Thymus (tissue), 14 donors: ENCODE measurements at places on chromosomes 6 and 20.
A peak's percentile ranks its signal among the peaks of the same experiment; 100 is the strongest.

- DNase-seq: no peak
Observed at GRCh38 chr6:4599924-4600323, 176.3 kb upstream of the CDYL start.

GRCh38 chr20:3930265-3931206 lies 41.3 kb downstream of the PANK2 start:
- no peak for DNase-seq

DNA sequence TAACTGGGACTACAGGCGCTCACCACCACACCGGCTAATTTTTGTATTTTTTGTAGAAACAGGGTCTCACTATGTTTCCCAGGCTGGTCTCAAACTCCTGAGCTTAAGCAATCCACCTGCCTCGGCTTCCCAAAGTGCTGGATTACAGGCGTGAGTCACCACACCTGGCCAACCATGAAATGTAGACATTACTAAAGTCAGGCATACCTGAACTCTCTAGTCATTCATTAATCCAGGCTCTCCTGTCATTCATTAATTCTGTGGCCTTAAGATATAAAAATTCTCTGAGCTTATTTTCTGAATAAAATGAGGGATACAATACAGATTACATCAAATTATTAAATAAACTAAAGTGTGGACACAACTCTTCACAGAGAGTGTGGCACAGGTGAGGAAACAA lies 159.7 kb downstream of the GMDS start:
- DNase-seq: no peak

DNA sequence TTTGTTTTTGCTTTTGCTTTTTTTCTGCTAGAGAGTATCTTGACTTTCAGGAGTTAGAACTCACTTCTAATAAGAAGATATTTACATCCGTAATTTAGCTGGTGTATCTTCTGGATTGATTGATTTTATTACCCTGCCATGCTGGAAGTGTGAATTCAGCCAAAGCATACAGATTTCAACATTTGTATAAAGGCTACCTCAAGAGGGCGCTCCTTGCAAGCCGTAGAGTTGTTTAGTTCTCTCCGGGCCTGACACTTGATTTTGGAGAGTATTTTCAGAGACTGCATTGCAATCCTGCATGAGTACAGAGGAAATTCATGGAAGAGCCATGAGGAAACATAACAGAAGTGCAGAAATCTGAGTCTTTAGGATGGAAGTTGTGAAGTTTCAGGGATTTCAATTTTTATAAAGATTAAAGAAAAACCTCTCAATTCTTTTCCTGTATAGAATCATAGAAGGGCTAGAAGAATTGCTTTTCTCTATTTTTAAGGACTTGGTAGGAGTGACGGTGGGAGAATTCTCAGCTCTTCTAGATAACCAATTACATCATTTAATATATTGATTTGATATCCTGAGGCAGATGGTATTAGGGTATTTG lies 66.7 kb upstream of the TIAM2 start:
- peak; percentile 45 for DNase-seq

DNA sequence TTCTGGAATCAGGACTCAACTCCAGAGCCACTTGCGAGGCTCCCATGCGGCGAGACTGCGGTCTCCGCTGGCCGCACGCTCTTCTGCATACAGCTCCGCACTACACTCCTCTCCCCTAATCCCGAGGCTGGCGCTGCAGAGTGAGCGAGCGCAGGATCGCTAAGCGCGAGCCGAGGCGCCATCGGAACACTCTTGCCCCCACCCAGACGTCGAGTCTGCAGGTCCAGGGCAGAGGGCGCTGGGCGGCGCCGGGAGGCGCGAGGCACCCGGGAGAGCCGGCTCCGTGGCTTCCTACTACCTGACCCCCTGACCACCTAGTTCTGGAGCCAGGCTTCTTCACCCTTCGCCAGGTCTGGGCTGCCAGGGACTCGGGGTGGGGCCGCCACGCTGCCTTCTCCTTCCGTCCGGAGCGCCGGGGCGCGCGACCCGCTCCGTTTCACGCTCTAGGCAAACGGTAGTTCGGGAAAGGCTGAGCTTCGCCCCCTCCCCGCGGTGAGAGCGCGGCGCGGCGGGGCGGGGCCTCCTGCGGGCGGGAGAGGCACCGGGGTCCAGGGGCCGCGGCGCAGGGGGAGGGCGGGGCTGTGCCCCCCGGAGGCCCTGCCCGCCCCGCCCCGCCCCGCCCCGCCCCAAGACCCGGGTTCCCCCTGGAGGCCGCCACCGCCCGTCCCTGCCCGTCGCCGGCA lies 5.4 kb upstream of the TUBB2A start:
- DNase-seq: no peak
